ENCODE measurements at places on chromosomes 3 and 15.

GRCh38 chr15:48109212-48109611 is 11.6 kb upstream of the SLC24A5 start:
- DNase-seq, result no peak

DNA sequence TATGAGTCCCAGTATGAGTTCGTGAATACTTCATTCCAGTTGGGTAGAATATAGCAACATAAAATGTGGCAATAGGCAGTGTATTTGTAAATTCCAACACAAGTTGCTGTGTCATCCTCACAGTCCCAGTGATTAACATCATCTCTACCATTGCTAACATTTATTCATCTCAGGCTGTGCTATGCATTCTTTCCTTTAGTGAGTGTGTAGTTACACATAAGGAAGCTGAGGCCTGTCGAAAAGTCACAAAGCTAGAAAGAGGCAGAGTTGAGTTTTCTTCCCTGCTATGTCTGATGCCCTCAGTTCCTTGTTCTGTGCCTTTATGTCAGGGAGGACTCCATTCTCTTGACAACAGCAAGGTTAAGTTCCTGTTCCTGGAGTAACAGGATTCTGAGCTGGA is 96.4 kb downstream of the FNDC3B start:
- DNase-seq, result no peak

DNA sequence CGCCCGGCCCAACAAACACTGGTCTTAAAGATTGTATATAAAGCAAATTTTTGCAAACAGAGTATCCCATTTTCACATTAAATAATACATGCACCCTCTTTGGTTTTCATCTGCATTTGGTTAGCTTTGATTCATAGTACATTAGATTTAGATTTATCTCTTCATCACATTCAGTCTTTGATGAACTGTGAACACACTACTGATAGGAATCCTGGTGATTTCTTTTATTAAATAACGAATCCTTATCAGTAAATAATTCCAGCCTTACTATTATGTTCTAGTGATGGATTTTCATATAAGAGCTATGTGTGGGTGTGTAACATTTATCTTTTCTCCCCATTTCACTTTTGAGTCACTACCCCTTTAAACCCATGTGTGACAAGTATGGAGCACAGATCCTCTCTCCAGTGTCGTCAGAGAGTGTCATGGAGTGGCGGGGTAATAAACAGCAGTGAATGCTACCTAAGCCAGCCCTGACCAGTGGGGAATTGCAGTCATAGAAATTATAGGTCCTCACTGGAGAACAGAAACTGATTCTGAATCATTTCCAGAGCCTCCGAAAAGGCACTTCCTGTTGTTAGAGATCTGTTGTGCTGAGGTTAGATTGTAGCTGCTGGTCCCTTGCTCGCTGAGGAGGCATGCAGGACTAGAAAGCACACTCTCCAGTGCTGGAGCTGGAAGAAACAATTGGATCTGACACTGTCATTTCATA is 22.0 kb downstream of the SLC7A14 start:
- DNase-seq, result no peak

GRCh38 chr15:44501768-44502366 is 35.1 kb upstream of the EIF3J start:
- DNase-seq, result no peak

GRCh38 chr3:28924744-28925360 is 356.0 kb upstream of the RBMS3 start:
- no peak for DNase-seq

GRCh38 chr15:86079508-86080266 is at the start of gene AGBL1:
AGBL1 (plus strand) TSS chr15:86079871.
- DNase-seq, result peak; percentile 87

GRCh38 chr3:178586076-178586475 is 49.8 kb downstream of the KCNMB2 start:
- DNase-seq, result no peak

- no peak for DNase-seq
Observed at GRCh38 chr3:71502066-71502625, 81.4 kb downstream of the FOXP1 start.

DNA sequence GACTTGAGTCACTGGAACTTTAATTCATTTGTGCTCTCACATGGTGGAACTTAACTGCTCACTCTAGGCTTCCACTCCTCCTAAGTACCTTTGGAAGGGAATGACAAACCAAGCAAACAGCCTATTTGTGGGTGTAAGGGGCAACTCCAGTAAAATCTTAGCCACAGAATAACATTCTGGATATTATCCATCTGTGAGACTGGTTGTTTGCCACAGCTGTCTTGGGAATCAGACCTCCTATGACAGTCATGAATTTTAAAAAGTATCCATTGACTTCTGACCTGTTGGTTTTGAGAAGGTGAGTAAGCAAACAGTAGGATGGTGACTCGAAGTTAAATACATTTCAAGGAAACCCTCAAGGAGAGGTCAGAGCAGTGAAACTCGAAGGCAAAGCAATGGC is 147.3 kb upstream of the CDIN1 start:
- no peak for DNase-seq

- no peak for DNase-seq
Observed at GRCh38 chr3:53260286-53260785, 4.5 kb upstream of the TKT start.

GRCh38 chr3:149999421-149999820 is 28.7 kb upstream of the PFN2 start:
- DNase-seq, result no peak

DNA sequence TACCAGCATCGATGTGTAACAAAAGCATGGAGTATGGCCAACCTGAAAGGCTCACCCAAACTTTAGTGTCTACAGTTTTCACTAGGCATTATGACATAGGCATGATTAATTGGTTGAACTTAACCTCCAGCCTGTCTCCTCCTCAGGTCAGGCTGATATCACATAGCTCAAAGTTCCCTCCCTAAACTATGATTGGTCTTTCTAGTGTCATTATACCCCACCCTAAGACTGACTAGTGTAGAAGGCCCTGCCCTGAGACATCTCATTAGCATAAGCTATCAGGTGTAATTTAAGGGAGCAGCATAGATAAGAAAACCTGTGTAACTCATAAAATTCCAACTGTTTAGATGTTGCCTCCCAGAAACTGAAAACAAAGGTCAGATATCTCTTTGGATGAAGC is 195.2 kb downstream of the ALCAM start:
- DNase-seq, result no peak

DNA sequence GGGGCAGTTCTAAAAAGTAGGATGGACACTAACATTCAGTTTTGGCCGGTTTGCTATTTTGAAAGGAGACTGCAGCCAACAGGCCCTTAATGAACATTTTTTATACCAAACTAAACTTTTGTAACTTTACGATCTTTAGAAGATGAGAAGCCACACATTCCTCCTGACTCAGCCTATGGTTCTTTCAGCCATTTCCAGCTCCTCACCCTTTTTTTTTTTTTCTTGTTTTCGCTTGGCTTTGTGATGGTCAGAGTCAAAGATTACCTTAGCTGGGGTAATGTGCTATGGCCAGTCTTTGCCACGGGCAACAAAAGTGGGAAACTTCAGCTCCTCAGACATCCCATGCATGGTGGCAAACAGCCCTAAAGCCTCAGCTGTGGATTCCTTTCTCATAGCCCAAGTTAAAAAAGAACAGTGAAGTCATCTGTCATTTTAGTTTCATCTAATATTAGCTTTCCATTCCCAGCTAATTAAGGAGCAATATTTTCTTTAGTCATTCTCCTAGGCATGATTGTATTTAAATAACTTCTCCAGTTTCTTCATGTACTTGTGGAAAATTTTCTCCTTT is 368.7 kb downstream of the MFSD1 start:
- no peak for DNase-seq

GRCh38 chr3:181631901-181632300 is 79.8 kb upstream of the SOX2 start:
- no peak for DNase-seq

GRCh38 chr3:2774481-2775249 is 335.5 kb downstream of the IL5RA start:
- DNase-seq, result no peak

GRCh38 chr3:12132881-12133280 is 25.8 kb downstream of the TIMP4 start:
- no peak for DNase-seq

GRCh38 chr3:171459137-171459941 is 866 bp downstream of the TNIK start:
- peak; percentile 28 for DNase-seq

DNA sequence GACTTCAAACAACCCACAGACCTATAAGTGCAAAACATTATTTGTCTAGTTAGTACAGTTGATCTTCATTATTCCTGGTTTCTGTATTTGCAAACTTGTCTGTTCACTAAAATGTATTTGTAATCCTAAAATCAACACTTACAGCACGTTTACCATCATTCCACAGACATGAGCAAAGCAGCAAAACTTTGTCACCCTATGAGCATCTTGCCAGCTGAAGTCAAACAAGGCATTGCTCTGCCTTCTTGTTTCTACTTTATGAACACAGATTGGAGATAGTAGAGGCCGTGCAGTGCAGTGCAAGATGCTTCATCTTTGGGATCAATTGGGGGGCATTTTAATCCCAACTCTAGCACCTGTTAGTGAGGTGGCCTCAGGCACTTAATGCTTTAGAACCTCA is 202.1 kb downstream of the NLGN1 start:
- DNase-seq, result no peak

GRCh38 chr3:37214076-37214475 is 39.7 kb upstream of the LRRFIP2 start:
- DNase-seq, result no peak

DNA sequence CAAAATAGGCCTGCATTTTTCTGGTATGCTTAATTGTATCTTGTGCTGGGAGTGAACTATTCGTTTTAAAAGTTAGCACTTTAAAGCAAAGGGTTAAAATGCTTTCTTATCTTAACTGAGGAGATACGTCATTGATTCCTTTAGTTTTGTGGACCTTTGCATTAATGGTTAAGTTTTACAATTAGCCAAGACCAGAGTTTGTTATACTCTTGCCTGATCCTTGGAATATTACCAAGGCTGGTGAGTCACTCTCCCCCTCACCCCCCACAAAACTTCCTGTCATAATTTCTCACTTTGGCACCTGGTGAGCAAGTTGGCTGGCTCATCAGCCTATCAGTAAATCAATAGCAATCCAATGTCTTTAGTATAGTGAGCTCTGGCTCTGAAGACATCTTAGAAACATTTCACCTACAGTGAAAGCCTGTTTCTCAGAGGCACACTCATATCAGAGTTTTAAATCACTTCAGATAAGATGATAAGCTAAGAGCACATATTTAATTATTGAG is 26.7 kb downstream of the SLC2A2 start:
- DNase-seq, result no peak

- DNase-seq, result no peak
Observed at GRCh38 chr3:129453732-129454131, 13.7 kb downstream of the IFT122 start.

DNA sequence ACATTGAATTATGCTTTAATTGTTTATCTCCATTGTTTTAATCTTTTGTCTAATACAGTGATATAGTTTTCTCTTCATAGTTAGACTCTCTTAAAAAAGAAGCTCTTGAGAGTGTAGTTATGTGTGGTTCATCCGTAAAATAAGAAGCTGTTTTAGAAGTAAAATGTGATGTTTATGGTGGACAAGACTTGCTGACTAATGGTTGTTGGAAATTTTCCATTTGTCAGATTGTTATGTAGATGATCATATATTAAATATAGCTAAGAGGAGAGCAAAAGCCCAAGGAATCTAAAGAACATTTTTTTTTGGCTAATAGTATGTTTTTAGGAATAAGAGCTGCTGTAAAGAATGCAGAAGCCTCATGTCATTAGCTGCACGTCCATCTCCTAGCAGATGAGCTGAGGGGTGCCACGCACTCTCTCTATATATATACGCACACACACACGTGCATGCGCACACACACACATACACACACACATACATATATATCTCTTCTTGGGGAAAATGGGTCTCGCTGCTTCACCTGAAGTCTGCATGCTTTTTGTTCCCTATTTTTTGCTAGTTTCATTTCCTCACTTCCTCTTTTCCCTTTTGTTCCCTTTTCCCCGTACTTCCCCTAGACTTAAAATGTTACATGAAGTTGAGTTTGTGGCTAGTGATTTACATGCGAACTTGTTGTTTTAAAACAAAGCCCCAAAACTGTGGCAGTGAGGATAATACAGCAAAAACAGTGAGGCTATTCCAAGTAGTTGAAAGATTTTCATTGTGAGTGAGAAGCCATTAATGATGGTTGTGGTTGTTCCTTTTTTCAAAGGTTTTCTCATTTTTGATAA is 107.8 kb downstream of the MBNL1 start:
- no peak for DNase-seq

GRCh38 chr3:192685801-192686200 is 41.5 kb downstream of the FGF12 start:
- DNase-seq, result no peak

DNA sequence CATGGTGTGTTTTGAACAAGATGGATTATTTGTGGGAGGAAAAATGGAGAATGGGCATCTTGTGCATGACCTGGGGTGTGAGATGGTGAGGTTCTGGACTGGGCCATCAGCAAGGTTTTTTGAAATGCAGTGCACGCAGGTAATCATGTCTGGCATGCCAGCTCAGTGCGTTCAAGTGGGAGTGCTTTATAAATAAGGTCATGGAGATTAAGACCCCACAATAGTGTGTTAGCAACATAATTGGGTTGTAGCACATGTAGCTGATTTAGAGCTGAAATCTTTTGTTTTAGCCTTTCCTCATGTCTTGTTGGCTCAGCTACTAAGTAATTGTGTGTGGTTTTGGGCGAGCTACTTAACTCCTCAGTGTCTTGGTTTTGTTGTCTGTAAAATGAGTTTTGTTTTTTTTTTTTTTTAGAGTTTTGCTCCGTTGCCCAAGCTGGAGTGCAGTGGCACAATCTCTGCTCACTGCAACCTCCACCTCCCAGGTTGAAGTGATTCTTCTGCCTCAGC is 3.9 kb upstream of the CACNA1D start:
- no peak for DNase-seq

DNA sequence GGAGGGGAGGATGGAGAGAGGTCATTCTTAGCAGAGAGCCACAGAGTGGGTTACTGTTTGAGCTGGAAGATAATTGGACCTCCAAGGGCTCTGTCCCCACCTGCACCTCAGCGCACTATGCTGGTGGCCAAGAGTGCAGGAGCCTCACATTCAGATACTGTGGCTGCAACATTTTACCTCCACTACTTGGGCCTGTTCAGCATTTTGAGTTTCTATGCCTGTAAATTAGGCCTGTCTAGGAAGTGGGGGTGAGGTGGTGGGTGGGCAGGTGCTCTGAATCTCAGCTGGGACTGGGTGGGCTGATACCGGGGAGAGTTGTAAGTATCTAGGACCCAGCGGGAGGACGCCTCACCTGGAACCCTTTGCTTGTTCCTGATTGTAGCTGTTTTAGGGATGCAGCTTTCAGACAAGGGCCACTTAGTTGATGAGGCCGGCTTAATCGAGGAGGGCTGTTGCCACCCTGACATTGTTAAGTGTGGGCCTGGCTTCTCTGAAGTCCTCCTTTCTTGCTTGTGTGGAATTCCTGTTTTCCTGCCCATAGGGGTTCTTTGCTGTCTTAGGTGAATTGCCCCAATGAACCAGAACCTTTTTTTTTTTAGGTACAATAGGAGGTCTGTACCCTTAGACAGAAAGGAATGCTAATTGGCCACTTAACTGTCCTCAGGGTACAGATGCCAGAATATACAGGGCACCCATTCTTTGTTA is 83.8 kb downstream of the SMAD3 start:
- no peak for DNase-seq
